Activated CD4-positive, alpha-beta T cell treated with anti-CD3 and anti-CD28 coated beads, Interleukin-2, Interleukin-6, amounts not matched to agents 100 ng/mL and 50 ng/mL, durations not matched to agents 16 hours and 8 hours (primary cell): ENCODE measurements at places on chromosomes 2 and 18.

DNA sequence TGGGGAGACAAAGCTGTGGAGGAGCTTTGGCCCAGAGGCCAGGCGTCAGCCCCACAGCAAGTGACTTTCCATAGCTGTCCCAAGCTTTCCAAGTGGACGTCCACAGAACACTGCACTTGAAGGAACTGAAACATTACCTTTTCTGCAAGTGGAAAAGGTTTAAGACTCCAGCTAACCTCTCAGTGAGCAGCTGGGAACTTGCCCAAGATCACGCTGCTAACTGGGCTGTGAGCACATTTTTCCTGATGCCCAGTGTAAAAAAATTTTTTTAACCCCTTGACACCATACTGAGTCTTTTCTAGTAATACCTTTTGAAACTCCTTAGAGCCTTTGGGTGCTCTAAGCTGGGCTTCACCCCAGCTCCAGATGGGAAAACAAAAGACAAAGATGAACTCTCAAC lies 256.7 kb downstream of the HAUS1 start:
- no peak for DNase-seq

DNA sequence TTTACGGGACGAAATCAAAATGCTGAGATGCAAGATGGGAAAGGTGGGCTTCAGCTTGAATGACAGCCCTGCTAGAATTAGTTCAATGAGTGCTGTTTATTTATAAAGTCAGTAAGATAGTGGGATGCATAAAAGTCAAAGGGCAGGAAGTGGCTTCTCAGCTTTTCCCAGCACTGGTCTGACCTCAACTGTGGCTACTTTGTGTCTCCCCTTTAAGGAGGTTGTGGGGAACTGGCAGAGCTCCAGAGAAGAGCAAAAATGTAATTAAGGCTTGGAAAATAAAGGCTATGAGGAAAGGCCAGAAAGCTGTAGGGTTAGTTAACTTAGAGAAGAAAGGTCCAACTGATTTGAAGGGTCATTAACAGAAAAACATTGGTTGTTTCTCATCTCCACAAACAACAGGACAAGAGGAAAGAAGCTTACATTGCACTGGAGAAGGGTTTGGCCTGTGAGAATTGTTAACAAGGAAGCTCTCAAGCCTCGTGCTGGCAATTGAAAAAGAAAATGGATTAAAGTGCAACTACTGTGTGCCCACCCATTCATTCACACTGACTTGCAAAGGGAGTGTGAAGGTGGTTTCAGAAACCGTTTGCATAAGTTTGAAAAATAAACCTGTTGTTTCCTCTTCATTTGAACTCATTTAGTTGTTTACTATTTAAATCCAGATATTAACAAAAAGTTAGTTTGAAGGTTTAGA lies 68.8 kb upstream of the CD28 start:
- peak; percentile 16 for DNase-seq

DNA sequence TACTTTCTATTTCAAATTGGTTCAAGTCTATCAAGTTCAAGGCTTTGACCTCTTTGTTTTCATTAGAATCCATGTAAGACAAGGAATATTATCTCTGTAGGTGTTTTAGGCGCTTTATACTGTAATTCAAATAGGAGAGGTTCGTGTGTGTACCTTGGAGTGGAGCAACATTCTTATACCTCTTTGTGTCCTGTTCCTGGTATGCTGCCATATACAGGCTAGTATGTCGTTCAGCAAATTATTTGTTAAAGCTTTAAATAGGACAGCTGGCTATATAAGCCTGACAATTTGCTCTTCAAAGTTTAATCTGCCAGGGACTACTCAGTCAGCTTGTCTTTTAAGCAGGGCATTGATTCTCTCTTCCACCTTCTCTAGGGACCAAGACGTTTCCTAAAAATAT lies 31.1 kb upstream of the SPAG16 start:
- DNase-seq, result no peak

DNA sequence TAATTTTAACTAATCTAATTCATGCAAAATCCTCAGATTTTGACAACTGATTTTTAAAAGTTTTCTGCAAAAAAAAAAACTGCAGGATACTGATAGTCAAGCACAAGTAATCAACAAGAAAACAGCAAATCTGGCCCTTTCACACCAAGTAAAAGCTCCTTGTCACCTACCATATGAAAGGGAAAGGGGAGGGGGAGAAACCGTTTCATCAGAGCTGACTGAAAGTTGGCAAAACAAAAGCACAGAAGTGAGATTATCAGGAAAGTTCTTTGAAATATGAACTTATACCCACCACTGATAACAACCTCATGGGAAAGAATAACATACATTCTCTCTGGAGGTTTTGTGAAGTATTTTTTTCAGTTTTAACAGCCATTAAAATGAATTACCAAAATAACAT lies 38.7 kb downstream of the ZNF521 start:
- no peak for DNase-seq

- DNase-seq, result no peak
Observed at GRCh38 chr2:216373896-216374295, 1.6 kb upstream of the MARCHF4 start.

DNA sequence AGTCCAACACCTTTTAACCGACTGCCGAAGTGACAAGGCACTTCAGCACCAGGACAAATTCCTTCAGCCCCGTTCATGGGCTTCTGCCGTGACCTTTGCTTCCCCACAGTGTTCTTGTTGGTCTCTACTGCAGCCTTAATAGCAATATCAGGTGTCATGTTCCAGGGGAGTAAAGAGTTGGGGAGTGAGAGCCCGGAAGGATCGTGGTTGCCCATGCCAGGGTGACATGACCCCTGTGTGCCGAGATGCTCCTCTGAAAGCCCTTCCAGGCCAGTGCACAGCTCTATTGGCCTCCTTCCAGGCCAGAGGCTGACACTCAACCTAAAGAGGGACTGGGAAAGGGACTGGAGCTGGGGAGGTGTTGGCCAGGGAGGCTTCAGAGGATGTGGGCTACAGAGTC lies 279.2 kb downstream of the CYRIA start:
- no peak for DNase-seq

- no peak for DNase-seq
Observed at GRCh38 chr2:224638301-224638823, 53.2 kb upstream of the CUL3 start.

DNA sequence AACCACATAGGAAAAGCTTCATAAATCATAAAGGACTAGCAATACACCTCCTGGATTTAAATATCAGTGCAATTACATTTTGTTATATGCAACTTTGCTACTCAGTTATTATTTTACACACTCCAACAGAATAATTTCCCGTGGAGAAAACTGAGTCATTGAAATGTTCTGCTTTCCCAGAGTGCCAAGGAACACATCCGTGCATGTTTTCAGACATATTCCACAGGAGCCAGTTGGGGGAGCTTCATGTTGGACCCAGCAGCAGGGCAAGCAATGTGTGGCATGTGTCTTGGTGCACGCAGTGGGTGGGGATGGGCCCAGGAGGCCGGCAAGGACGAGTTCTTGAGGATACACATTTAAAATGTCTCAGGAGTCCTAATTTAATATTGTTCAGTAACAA lies 14.4 kb upstream of the SMIM21 start:
- DNase-seq, result no peak

GRCh38 chr2:37167636-37168180 lies 10.9 kb upstream of the EIF2AK2 start:
- DNase-seq, result no peak

DNA sequence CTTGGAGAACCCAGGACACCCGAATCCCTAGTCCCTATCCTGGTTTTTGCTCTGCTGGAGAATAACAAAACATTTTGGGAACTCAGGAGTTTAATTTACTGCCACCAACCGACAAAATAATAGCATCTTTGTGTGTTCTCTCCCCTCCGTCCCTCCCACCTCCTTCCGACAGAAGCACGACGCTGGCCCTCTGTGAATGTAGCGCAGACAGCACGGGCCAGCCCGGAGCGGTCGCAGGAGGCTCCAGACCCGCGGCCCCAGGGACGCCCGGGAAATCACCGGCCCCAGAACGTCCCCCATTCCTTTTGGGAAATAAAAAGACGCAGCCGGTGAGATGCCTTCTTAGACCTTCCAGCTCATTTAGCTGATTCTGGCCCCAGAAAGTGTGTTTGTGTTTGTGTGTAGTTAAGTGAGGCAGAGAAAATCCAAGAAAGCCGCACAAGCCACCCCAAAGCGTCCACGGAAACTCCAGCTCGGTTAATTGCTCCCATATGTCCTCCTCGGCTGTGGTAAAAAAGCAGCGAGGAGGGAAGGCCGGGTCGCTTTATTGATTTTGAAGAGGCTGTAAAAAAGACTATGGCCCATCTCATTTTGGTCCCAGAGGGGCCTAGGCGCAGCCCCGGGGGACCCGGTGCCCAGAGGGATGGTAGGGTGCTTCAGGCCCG lies 577 bp upstream of the TANC1 start:
- DNase-seq, result no peak

- DNase-seq, result no peak
Observed at GRCh38 chr2:96330407-96330806, 5.2 kb upstream of the NCAPH start.

DNA sequence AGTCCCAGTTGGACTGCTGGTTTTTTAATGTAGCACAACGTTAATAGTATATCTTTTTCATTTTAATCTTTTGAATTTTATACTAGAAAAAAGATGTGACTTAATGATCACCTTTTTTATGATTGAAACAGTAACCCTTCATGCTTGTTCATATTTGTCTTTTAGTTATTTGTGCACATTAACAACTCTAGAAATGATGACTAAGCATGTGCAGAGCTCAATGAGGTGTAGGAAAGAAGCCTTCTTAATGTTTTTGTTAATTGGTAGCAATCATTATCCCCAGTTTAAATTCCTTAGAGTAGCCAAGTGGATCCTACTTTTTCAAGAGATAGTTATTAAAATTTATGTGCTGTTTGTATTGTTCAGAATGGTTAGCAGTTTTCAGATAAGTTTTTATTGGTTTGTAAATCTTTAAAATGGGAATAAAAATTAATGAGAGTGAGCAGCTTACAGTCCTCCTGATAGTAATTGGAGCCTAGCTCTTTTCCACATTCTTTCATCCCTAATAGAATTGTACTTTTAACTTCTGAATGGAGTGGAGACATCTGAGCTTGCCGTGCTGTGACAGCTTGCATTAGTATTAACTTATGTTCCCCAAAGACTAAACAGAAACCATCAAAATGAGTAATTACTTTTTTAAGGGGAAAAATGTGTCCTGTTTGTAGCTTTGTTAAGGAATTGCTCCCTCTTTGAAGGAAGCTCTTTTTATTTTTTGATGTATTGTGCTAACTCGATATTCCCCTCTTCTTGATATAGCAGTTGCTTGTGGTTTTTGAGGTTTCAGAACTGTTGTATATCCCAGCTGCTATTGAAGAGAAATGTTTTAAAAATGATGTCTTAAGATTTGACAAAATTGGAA lies 17.3 kb downstream of the PIK3C3 start:
- DNase-seq, result no peak

GRCh38 chr2:151679994-151680393 lies 54.3 kb downstream of the NEB start:
- no peak for DNase-seq

DNA sequence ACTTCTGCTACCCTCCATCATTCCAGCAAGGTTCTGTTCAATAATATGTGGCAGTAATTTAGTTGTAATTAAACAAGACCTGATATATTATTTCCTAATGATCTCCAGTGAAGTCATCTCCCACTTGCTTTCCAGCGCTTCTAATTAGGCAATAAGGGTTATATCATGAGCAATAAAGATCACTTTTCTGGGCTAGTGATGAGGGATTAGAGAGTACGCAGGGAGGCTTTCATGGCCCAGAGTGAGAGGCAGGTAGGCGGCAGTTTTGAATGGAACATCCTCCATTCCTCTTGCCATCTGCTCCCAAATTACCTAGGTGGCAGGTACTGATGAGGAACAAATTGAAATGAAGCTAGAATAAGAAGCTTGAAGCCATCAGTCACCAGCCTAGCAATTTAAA lies 358.1 kb upstream of the SYT4 start:
- DNase-seq, result no peak

DNA sequence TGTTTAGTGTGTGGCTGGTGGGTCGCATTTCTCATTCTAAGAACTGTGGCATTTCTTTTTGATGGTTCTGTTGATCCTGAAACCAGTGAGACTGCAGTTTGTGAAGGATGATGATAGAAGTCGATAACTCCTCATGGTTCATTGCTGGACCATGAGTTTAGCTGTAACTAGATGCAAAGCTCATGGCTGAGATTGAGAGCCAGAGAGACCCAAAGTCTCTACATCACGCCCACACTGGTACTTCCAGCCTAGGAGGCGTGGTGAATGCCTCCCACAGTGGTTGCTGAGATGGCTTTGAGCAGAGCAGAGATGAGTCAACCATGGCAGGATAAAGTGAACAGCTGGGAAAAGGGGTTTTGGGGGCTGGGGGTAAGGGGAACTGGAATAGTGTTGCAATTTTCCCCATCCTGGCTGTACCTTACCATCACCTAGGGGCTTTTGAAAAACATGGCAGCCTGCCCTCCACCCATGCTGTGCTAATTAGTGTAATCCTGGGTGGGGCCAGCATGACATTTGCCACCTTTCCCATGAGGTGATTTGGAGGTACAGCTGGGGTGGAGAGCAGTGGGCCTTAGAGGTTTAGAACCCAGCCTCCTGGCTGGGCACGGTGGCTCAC lies 24.1 kb downstream of the INPP4A start:
- peak; percentile 88 for DNase-seq

DNA sequence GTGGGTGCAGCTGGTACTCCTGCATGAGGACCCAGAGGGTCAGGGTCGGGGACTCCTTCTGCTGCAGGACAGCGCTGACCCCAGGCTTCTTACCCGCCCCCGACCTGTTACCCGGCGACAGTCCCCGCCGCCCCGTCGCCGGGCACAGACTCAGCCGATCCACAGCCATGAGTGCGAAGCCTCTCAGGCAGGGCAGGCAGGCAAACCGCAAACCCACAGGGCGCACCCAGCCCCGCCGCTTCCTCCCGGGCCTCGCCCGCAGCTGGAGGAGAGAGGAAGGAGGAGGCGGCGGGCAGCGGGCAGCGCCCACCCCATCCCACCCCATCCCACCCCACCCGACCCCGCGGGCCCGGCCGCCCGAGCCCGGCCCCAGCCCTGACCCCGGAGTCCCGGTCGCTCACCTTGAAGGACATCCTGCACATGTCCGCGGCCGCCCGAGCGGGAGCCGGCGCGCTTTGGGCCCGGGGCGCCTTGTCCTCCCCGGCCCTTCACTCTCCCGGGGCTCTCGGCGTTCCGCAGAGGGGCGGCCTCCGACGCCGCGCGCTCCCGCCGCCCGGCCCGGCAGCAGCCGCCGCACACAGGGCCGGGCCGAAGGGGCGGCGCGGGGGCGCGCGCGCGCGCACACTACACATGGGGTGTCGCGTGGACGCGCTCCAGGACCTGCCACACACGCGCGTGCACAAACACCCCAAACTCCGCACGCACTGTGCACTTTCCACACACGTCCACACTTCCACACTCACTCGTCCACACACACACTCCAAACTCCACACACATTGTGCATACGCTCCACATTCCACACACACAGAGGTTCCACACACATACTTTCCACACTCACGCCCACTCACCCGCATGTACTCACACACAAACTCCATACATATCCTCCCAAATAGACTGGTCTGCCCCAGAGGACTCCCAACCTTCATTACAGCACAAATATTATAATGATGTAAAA lies at the start of gene ANKRD29:
TSS of gene ANKRD29 (minus strand) at position 603 of the 955 bp plus-strand sequence. CDS start at position 422, 181 bp downstream.
- peak; percentile 53 for DNase-seq
